Head of caudate nucleus (tissue), 42 donors: ENCODE measurements at places on chromosomes 12 and 14.

GRCh38 chr14:36367985-36368774, 47.7 kb upstream of the MBIP start:
- no peak for DNase-seq

GRCh38 chr12:17203497-17203896, 597.5 kb upstream of the LMO3 start:
- DNase-seq = no peak

DNA sequence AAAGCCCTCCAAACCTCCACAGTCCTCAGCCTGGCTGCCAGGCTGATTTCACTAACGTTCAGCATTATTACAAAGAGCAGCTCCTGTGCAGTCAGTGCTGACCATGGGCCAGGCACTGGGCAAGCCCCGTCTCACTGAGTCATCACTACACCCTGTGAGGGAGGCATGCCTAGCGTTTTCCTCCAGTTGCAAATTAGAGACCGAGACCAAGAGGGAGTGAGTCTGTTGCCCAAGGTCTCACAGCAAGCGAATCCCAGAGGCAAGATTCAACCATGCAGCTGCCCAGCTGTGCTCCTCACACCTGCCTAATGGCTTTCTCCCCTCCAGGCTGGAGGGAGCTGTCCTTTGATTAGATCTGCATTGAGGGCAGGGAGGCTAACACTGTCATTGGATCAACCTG, 229.3 kb upstream of the LHX5 start:
- no peak for DNase-seq

GRCh38 chr14:65412856-65413738, 567 bp downstream of the FUT8 start:
- DNase-seq = peak; percentile 29

GRCh38 chr12:25197608-25198007, 2.6 kb downstream of the ETFRF1 start:
- DNase-seq = no peak
